ENCODE measurements at places on chromosomes 5 and 9.

GRCh38 chr5:83742089-83742488 lies 21.4 kb upstream of the HAPLN1 start:
- no peak for DNase-seq

- DNase-seq, result no peak
Observed at GRCh38 chr5:127041571-127041970, 11.2 kb upstream of the MARCHF3 start.

DNA sequence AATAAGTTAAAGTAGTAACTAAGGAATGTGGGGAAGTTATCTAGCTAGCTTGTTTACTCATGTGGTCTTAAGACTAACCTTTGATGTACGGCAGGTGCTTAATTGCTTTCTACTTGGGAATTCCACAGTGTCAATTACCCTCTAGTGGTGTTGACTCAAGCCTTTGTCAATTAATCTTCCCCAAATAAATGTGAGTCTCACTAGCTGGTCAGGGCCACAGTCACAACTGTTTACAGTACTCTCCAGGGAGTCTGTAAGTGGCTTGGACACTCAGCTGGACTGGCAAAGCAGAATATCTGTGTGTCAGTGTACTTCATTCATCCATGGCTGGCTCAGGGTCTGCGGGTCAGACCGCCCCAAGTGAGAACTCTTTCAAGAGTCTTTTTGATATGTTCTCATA lies 30.8 kb downstream of the SMIM3 start:
- DNase-seq, result no peak

GRCh38 chr5:126600631-126601511 lies at the start of gene PHAX:
PHAX (plus strand) TSS chr5:126600947; CDS start chr5:126600963, 16 bp downstream.
- peak; percentile 64 for DNase-seq

GRCh38 chr5:14034963-14035362 lies 90.5 kb upstream of the DNAH5 start:
- DNase-seq, result no peak
